ENCODE measurements at places on chromosomes 5 and 9.

GRCh38 chr5:159262472-159262858 lies 625 bp upstream of the UBLCP1 start:
- DNase-seq, result peak; percentile 15

GRCh38 chr5:9544502-9545135 lies 1.3 kb downstream of the SEMA5A start:
- peak; percentile 15 for DNase-seq

DNA sequence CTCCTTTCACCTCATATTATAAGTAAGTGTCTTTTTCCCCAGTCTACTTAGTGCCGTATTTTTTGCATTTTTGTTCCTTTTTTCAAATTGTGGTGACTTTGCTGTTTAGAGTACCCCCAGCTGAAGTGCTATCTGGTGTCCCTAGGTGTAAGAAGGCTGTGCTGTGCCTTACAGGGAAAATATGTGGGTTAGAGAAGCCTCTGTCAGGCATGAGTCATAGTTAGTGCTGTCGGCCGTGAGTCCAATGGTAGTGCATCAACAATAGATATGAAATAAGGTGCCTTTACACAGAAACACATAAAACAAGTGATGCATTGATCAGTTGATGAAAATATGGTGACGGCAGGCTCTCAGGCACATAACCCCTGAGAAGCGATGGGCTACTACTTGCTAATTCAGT lies 20.1 kb downstream of the SYK start:
- DNase-seq, result no peak

- DNase-seq, result peak; percentile 51
These were observed 111.7 kb upstream of the NUDT12 start for GRCh38 chr5:103674251-103674650.

GRCh38 chr9:14314424-14314928 lies 535 bp upstream of the NFIB start:
- DNase-seq, result peak; percentile 97

GRCh38 chr5:136309932-136310598 lies 55.3 kb downstream of the TRPC7 start:
- no peak for DNase-seq

- peak; percentile 17 for DNase-seq
These were observed 33.4 kb upstream of the VDAC1 start for GRCh38 chr5:134038138-134038537.

DNA sequence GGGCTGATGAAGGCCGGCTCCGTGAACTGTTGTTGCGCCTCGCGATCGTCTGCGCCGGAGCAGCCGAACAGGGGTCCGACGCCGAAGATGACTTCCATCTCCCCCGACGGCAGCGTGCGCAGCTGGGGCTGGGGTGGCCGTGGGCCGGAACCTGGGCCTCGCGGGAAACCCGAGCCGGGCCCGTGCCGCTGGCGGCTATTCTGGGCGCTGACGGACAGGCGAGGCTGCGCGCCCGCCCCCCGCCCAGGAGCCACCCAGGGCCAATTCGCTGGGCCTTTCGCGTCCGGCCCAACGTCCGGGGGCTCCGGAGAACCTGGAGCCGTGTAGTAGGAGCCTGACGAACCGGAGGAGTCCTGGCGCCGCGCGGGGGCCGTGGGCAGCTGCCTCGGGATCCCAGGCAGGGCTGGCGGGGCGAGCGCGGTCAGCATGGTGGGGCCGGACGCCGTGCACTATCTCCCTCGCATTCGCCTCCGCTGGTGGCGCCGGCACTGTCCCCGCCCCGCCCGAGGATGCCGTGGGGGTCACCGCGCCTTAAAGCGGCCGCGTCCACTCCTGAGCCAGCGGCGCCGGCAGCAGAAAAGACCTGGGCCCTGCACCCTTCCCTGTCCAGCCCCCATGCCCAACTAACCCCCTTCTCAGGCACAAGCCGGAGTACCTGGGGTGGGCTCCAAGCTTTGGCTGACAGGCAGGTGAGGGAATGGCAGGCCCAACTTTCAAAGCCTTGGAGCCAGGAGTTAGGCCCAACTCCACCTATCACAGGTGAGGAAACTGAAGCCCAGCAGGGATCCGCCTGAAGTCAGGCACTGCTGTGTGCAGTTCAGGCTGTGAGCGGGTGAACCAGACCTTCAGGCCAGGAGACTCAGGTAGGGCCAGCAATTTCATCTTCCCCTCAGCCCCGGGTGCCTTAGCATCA lies at the start of gene PROB1:
PROB1 (minus strand) TSS at position 451 of the 913 bp plus-strand sequence; CDS start at position 428, 23 bp downstream.
- DNase-seq, result no peak

DNA sequence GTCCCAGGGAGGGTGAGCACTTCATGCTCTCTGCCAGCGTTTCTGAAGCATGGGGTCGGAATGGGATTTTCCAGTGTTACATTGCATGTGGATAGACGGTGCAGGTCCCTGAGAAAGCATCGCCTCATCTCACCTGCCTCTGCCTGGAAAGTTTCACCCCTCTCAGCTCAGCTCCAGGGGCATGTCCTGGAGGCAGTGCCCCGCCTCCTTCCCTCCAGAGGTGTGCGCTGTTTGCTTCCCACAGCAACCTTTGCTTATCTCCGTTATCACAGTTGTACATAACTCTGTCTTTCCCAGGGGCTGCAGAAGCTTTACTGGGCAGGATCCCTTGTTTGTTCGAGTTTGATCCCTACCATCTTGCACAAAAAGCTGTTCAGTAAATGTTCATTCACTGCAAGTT lies 10.7 kb upstream of the CREBRF start:
- no peak for DNase-seq

DNA sequence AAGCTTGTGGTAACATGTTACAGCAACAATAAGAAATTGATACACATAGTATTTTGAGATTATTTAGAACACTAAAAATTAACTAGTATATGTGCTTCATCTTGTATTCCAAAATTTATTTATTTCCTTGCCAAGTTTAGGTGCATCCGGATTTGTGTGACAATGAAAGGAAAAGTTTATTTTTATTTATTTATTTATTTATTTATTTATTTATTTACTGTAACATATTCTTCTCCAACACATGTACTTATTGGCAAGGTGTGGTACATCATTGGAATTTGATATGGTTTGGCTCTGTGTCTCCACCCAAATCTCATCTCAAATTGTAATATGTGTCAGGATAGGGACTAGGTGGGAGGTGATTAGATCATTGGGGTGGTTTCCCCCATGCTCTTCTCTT lies 373.3 kb upstream of the EDIL3 start:
- DNase-seq, result no peak

Measured in NCI-H146 (cell line).